Activated naive CD4-positive, alpha-beta T cell (primary cell): ENCODE measurements at places on chromosomes 12 and 14.

GRCh38 chr12:67271976-67272375, 2.8 kb downstream of the CAND1 start:
- DNase-seq = no peak

GRCh38 chr12:27732281-27732680, 21.6 kb downstream of the MRPS35 start:
- no peak for DNase-seq

- no peak for DNase-seq
Measured at GRCh38 chr12:66296176-66296683, 6.1 kb upstream of the HELB start.

- no peak for DNase-seq
Measured at GRCh38 chr12:87112571-87113345, 856.6 kb upstream of the MGAT4C start.

GRCh38 chr14:56813143-56813551, 2.9 kb upstream of the OTX2 start:
- DNase-seq = no peak

GRCh38 chr12:44507461-44507860, 368.7 kb downstream of the NELL2 start:
- DNase-seq = no peak

GRCh38 chr12:49091836-49092085, 2.8 kb downstream of the DHH start:
- no peak for DNase-seq

DNA sequence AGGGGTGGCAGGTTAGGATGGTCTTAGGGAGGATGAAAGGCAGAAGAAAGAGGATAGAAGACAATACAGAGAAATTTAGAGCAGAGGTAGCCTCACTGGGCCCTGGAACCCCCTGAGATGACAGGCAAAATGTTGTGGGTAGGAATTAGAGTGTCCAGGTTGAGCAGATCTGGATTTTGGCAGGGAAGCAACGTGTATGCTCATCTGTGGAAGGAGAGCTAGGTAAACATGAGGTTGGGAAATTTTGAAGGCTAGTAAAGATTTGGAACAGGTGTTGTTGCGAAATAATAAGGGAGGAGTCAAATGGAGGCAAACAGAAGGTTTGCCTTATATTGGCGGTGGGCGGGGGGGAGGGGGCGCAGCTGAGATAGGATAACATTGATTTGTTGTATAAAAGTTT, 5.3 kb downstream of the HSD17B6 start:
- no peak for DNase-seq

- DNase-seq = no peak
Measured at GRCh38 chr14:32697114-32697513, 241.6 kb upstream of the NPAS3 start.

GRCh38 chr12:3530548-3530947, 39.5 kb downstream of the PRMT8 start:
- DNase-seq = no peak

GRCh38 chr12:3771853-3772252, 18.9 kb upstream of the CRACR2A start:
- DNase-seq = no peak

DNA sequence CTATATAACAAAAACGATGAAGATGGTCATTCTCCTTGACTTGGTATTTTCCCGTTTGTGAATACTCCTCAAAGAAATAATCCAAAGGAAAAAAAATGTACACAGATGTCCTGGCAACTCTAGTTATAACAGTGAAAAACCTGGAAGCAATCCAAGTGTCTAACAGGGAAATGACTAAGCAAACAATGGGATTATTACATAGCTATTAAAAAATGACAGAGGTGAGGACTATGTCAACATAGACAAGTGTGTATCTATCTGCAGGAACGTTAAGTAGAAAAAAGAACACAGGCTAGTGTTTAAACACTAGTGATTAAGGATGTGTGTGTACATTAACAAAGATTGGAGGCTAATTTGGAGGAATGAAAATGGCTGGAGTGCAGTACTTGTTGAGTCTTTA, 5.9 kb upstream of the APOLD1 start:
- DNase-seq = no peak

GRCh38 chr12:90028635-90029051, 320.0 kb upstream of the ATP2B1 start:
- DNase-seq = no peak

DNA sequence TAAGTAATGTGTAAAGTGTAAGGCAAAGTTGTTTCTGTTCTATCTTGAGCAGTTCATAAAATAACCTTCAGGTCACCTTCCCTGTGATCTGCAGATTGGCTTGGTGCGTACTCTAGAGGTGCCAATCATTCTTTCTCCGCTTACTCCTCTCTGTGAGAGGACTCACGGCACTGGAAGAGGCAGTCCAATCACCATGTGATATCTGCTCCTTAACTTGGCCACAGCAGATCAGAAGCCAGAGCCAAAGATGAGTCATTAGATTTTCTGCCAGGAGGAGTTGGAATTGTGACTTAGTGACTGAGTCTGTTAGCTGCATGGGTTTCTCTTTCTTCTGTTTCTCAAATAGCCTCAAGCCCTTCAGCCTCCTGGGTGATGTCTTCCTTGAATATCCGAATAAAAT, 165.5 kb downstream of the SLC41A2 start:
- DNase-seq = no peak

- no peak for DNase-seq
Measured at GRCh38 chr12:130120012-130120805, 42.1 kb upstream of the FZD10 start.

- DNase-seq = no peak
Measured at GRCh38 chr12:14843425-14843887, at the start of gene ART4. Gene ART4 (minus strand): TSS chr12:14843526. CDS start chr12:14843113, 413 bp downstream.

- DNase-seq = no peak
Measured at GRCh38 chr14:85915711-85916110, 385.8 kb downstream of the FLRT2 start.

GRCh38 chr12:97936165-97936564, 473.6 kb downstream of the RMST start:
- no peak for DNase-seq

DNA sequence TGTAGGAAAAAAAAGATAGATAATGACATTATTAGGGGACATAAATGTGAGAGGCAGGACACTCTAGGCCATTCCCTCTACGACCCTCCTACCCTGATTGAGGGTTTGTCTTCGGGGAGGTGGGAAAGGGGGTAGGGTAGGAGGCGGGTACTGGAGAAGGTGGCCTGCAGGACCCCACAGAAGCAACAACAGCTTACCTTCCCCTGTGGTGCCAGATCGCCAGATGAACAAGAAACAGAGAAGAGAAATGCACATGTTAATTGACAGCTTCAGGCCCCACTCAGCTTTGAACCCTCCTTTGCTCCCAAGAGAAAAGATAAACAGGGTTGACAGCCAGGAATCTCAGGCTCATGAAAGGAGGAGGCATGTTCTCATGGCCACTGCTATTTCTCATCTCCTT, 4.8 kb downstream of the PHB2 start:
- no peak for DNase-seq
